Stimulated activated CD8-positive, alpha-beta memory T cell treated with anti-CD3 and anti-CD28 coated beads, Interleukin-15, amount 100 ng/mL, for 24 hours (primary cell): ENCODE measurements at places on chromosomes 7 and 10.

DNA sequence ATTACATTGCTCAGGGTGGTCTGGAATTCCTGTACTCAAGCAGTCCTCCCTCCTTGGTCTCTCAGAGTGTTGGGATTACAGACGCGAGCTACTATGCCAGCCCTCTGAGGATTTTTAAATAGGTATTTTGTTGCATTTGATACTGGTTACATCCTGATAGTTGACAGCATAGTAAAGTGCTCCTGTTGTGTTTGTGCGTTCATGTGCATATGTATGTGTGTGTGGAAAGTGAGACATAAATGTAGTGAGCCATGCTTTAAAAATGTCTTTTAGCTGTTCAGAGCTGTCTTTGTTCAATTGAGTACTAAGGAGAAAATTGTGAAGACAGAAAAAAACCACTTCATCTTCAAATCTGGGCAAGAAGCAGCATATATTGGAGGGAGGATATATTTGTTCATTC is 27.8 kb downstream of the ZNRF2 start:
- no peak for DNase-seq

DNA sequence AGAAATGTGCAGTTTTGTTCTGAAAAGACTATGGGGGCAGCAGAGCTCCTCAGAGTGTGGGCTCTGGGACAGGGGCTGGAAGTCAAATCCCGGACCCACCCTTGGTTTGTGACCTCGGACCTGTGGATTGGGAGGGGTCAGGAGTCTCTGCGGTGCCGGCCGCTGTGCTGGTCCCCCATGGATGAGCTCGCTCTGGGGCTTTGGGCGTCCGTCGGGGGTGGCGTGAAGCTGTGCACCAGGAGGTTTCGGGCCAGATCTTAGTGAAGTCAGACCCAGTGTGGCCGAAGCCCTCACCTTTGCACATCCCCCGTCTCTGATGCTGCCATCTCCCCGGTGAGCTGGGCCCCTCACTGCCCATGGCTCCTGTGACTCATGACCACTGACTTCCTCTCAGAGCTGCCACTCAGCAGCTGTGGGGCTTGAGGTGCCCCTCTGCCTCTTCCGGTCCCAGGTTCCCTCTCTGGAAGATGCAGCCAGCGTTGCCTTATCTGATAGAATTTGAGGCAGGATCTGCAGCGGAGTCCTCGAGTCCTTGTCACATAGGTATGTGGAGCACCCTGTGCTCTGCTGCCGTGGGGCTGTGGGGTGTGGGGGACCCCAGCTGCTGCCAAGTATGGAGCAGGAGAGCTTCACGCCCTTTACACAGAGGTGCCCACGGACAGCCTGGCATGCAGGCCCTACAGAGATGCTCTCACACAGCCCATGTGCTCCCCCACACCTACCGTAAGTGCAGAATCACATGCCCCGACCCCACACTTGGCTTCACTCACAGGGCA is 11.4 kb upstream of the SCART1 start:
- DNase-seq, result no peak

DNA sequence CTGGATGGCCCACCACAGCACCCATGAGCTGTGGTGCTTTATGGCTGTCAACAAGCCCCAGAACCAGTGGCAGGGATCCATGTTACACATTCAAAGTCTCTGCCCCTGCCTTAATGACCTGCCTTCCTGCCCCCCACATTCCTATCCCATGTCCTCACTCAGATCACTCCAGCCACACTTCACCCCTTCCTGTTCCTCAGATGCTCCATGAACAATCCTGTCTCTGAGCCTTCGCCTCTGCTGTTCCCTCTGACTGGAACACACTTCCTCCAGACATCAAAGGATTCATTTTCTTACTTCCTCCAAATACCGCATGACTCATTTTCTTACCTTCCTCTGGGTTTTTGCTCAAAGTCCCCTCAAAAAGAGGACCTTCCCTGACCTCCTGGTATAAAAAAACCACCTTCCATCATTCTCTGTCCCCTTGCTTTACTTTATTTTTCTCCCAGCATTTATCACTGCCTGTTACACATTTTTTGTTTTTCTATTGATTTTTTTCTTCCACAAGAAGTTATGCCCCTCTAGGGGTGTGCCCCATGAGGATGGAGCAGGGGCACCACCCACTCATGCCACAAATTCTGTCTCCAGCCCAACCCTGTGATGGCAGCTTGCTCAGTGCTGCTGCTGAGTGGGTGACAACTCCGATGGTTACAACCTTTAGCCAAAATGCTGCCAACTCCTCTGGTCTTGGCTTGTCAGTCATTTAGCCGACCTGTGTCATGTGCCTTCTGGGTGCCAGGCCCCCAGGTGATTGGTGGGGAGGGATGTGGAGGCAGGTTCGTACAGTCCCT is 18.2 kb downstream of the COL13A1 start:
- DNase-seq, result no peak

DNA sequence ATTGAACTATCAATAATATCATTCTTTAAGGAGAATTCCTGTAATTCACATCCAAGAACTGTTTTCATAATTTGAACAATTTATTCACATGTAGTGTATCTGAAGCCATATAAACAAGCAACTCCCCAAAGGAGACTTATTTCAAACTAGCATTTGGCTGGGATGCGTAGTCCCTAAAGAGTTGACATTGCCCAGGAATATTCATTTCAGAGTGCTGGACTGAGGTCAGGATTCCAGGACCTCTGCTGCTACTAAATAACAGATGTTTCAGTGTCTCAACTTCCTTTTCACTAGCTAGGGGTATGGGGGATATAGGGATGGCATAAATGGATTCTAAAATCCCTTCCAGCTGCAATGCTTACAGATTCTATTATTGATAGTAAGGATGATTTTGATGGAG is 177.0 kb downstream of the TSPAN12 start:
- no peak for DNase-seq

GRCh38 chr10:89975771-89976170 is 274.4 kb downstream of the KIF20B start:
- no peak for DNase-seq

DNA sequence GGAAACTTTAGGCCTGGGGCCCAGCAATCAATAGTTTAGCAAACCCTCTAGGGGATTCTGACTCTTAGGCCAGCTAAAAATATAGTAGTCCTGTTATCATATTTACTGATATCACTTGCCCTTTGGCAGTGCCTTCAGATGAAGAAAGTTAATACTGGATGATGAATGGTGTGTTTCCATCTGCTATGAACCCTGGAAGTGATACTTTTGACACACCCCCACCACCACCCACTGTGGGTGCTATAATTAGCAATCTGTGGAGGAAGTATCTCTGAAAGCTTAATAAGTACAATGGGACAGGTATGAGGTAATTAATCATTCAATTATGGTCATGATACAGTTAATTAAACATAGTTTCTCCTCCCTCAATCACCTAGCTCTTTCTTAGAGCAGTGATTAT is 90.4 kb upstream of the LRRTM3 start:
- no peak for DNase-seq

DNA sequence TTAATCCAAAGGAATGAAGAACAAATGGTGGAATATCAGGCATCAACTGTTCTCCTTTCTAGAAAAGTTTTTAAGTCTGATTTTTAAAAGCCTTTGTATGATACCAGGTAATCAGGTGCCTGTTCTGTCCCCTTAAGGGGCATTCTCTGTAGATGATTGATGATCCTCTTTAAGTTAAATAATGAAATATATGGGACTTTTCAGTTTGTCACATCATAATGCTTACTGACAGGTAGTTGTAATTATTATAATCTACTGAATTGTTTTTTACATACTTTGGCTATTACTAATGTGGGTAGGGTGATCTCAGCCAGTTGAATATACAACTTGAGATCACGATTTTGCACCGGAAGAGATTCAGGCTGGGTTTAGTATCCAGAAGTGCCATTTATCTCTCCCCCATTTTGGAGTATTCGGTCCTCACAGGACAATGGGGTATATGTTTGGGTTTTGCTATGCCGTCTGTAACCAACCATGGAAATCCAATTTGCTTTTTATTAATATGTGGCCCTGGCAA is 330.2 kb downstream of the BICC1 start:
- DNase-seq, result no peak

DNA sequence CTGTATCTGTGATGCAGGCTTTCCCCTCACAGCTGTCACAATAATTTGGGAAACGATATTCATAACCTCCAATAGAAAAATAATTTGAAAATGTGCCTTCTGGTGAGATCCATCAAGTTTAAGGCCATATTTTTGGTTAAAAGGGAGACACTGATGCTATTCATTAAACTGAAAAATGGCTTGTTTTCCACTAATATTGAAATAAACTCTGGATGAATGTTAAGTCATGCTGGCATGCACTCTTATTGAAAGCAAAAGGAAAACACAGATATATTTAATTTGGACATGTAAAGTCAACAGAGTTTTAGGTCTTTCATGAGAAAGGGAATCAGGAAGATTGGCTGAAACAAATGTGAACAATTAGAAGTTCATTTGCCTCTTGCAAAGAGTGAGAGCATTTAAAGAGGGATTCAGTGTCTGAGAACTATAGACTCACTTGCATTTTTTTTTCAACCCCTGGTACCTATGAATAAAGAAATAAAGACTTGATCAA is 879.2 kb downstream of the LRMDA start:
- no peak for DNase-seq

DNA sequence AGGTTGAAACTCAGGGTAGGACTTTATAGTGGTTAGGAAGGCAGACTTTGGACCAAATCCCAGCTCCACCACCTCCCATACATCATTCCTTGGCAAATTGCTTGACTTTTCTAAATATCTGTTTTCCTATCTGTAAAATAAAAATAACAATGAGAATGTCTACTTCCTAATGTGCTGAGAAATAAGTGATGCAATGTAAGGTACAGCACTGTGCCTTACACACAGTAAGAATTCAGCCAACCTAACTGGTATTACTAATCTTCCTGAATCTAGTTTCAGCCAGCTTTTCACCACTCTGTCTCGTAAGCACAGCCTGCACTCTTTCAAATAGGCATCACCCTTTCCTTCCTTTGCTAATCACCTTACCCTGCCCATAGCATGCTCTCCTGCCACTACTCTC is 9.7 kb downstream of the PRLHR start:
- DNase-seq, result no peak

DNA sequence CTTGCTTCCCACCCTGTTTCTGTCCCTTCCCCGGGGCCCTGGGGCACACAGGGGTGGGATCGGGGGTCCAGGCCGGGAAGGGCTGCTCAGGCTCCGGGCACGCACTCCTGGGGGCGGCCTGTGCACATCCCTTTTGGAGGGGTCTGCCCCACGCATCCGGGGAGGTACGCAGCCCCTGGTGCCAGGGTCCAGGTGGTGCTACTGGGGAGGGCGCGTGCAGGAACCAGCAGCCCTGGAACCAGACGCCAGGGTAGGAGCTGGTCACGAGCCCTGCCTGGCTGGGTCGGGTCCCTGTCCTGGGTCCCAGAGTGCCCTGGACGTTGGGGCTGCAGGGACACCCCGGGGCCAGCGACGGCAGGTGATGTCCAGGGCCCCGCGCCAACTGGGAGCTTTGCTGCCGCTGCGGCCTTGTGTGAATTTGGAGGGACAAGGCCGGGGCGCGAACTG is 53.4 kb downstream of the GLRX3 start:
- DNase-seq, result no peak
